ENCODE measurements at places on chromosomes 7 and 10.

GRCh38 chr7:103710247-103710646, 264.2 kb upstream of the SLC26A5 start:
- no peak for DNase-seq

DNA sequence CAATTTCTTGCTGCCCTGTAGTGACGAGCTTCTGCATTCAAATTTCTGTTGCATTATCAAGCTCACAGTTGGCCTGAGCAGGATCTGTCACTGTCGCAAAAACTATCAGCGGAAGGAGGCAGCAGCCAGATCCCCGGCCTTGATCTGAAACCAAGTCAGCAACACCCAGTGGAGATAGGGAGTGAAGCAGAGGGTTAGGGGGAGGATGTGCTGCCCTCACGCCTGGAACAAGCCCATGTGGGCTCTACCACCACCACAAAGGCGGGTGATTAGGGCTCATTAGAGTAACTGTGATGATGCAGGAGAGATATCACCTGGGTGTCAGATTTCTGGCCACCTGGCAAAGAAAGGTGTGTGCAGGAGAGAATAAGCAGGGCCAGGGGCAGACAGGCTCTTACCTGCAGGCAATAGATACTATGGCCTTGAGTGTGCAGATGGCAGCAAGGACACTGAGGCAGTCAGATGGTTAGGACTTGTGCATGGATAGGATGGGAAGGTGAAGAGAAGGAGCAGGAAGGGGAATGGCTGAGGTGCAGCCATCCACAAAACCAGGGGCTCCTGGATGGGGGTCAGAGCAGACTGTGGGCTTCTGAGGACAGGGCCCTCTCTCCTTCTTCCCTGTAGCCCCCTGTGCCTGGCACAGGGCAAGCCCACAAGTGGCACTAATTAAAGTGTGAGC, 417.3 kb downstream of the RPS24 start:
- DNase-seq, result no peak

DNA sequence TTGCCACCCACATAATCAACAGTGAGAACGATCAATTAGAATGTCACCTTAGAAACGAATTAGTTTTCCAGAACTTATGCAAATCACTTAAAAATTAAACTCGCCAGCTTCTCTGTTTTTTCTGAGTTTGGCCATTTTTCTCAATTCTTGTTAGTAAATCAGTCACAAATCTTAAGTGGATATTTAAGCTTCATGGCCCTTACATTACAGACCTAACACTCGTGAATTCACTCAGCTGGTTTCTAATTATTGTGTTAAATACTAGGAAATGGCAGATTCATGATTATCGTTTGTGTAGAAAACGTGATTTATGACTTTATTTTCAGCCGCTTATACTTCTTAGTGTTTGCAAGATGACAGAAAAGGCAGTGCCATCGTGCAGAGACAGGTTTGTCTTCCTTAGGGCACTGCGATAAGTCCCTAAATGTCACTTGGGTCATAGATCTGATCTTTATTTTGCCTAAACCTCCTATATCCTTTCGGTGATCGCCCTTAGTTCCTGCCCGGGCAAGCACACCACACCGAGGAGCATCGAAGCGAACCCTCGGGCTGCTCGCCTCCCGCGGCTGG, 587 bp upstream of the CELF2 start:
- no peak for DNase-seq

- DNase-seq, result no peak
Measured at GRCh38 chr10:97018251-97019212, 167.2 kb downstream of the SLIT1 start.

Measured in esophagus squamous epithelium (tissue), 5 donors.